ENCODE measurements at places on chromosomes 12 and 14.

- peak; percentile 66 for DNase-seq
These were observed at the start of gene PIP4K2C for GRCh38 chr12:57590864-57591781. Gene PIP4K2C (plus strand): TSS chr12:57591192. CDS start chr12:57591290, 98 bp downstream.

DNA sequence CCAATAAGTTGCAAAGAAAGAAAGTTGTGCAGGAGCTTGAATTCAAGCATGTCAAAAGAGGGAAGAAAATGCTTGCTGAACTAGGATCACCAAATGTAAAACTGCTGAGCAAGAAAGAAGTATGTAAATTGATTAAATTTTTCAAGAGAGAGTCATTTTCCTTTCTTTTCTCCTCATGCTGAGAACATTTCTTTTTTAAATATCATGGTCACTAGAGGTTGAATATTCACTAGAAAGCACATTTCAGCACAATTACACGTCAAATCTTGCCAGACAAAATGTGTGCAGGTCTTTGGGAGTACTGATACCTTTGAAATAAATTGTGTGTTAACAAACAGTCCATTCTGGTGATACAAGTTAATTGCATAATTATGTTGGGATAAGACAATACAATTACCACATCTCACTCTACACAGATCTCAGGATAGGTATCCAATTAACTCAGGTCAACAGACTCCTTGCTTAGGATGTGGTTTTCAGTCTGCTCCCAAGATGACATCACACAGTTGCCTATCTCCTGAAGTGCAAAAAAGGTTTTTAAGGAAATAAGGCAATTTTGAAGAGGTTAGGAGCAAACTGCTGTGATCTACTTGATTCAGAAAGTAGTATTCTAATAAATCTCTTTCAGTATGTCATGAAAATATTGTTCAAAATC lies 862.2 kb downstream of the RPS29 start:
- DNase-seq: no peak

DNA sequence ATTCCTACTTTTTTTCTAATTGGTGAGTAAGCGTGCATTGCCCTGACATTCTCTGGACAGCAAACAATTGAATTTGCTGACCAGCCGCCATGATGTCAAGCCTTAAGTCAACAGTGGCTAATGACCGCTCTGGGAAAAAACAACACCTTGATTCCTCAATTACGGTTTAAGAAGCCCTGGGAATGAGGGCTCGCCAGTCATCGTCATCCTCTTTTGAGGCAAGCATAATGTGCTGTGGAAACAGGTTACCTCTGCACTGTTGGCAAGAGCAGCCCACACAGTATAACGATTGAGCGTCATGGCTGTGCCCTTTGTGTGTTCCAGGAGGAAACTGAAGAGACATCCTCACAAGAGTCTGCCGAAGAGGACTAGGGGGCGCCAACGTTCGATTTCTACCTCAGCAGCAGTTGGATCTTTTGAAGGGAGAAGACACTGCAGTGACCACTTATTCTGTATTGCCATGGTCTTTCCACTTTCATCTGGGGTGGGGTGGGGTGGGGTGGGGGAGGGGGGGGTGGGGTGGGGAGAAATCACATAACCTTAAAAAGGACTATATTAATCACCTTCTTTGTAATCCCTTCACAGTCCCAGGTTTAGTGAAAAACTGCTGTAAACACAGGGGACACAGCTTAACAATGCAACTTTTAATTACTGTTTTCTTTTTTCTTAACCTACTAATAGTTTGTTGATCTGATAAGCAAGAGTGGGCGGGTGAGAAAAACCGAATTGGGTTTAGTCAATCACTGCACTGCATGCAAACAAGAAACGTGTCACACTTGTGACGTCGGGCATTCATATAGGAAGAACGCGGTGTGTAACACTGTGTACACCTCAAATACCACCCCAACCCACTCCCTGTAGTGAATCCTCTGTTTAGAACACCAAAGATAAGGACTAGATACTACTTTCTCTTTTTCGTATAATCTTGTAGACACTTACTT lies 138.9 kb downstream of the HMGA2 start:
- DNase-seq: no peak

GRCh38 chr12:22231836-22232235 lies 102.7 kb downstream of the ST8SIA1 start:
- no peak for DNase-seq

DNA sequence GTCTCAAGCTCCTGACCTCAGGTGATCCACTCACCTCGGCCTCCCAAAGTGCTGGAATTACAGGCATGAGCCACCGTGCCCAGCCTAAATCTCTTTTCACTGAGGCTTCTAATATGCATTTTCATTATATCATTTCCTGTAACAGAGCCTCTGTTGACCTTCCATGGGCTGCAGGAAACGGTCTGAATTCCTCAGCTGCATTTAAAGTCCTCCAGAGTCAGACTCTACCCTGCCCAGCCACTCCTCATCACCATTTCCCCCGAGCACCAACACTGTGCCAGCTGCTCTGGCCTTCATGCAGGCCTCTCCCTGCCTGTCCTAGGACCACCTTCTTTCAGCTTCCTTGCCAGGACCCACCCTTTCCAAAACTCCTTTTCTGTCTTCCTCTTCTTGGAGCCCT lies 9.8 kb upstream of the NFKBIA start:
- no peak for DNase-seq

Data from gastrocnemius medialis (tissue), 4 donors.